Fibroblast of lung (primary cell): ENCODE measurements at places on chromosomes 7 and 10. TPM values are rescaled to one million over a fixed set of nuclear protein-coding genes. Genes with fewer than 3 reads are reported as not detected.

Gene CFAP70
- 1.0 and 1.3 TPM in 2 replicates for total RNA-seq

- H3K36me3 ChIP-seq = no peaks in the 10 kb centered on the region
- no peaks in the 10 kb centered on the region for H3K27me3 ChIP-seq
- peak; percentile 15 for DNase-seq
- H3K27ac ChIP-seq = no peak overlapping the region
- H3K4me1 ChIP-seq = peaks cover 13% of the 10 kb centered on the region
Measured at GRCh38 chr7:55568613-55569268, 3.6 kb downstream of the VOPP1 start.

GRCh38 chr10:13790196-13790595 lies 203.4 kb downstream of the PRPF18 start:
- DNase-seq = no peak
- H3K27me3 ChIP-seq = no peaks in the 10 kb centered on the region
- H3K36me3 ChIP-seq = peaks cover 4% of the 10 kb centered on the region
- H3K27ac ChIP-seq = no peak overlapping the region

DNA sequence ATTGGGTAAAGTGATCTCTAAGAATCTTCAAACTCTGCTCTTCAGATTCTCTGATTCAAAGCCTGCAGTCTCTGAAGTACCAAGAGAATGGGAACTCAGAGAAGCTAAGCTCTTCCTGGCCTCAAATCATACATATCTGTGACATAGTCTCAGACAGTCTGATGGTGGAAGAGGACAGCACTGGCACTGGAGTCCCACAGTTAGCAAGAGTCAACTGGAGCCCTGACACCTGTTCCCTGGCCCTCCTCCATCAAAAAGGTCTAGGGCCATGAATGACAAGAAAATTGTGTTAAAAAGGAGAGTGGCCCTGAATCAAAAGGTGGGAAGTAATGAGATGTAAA lies 37.7 kb downstream of the PRSS2 start:
- H3K4me1 ChIP-seq = no peaks in the 10 kb centered on the region
- H3K36me3 ChIP-seq = no peaks in the 10 kb centered on the region
- no peak overlapping the region for H3K27ac ChIP-seq
- DNase-seq = no peak
- no peaks in the 10 kb centered on the region for H3K27me3 ChIP-seq
- no peak overlapping the region for H3K4me3 ChIP-seq

Gene AGAP4
- 1.8 and 3.3 TPM in 2 replicates for total RNA-seq

- peaks cover 5% of the 10 kb centered on the region for H3K36me3 ChIP-seq
- H3K4me1 ChIP-seq = peaks cover 17% of the 10 kb centered on the region
- no peaks in the 10 kb centered on the region for H3K27me3 ChIP-seq
- DNase-seq = no peak
- peak overlapping the region; percentile 78 for H3K27ac ChIP-seq
- no peak overlapping the region for H3K4me3 ChIP-seq
Measured at GRCh38 chr10:70673929-70674559, 1.7 kb downstream of the ADAMTS14 start.
